ENCODE measurements at places on chromosomes 3 and 15. TPM values are rescaled to one million over a fixed set of nuclear protein-coding genes. Genes with fewer than 3 reads are reported as not detected.

- no peak for DNase-seq
- no peaks in the 10 kb centered on the region for H3K27me3 ChIP-seq
- H3K4me1 ChIP-seq, result no peaks in the 10 kb centered on the region
- no peaks in the 10 kb centered on the region for H3K36me3 ChIP-seq
Measured at GRCh38 chr3:5729852-5730251, 542.3 kb downstream of the EDEM1 start.

DNA sequence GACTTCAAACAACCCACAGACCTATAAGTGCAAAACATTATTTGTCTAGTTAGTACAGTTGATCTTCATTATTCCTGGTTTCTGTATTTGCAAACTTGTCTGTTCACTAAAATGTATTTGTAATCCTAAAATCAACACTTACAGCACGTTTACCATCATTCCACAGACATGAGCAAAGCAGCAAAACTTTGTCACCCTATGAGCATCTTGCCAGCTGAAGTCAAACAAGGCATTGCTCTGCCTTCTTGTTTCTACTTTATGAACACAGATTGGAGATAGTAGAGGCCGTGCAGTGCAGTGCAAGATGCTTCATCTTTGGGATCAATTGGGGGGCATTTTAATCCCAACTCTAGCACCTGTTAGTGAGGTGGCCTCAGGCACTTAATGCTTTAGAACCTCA lies 202.1 kb downstream of the NLGN1 start:
- H3K4me3 ChIP-seq, result no peak overlapping the region
- H3K36me3 ChIP-seq, result no peaks in the 10 kb centered on the region
- no peaks in the 10 kb centered on the region for H3K27me3 ChIP-seq
- no peaks in the 10 kb centered on the region for H3K4me1 ChIP-seq
- H3K27ac ChIP-seq, result no peak overlapping the region

GRCh38 chr3:159875116-159875515 lies 113.5 kb upstream of the IL12A start:
- peaks cover 7% of the 10 kb centered on the region for H3K27me3 ChIP-seq
- DNase-seq, result no peak
- no peaks in the 10 kb centered on the region for H3K4me1 ChIP-seq
- H3K27ac ChIP-seq, result no peak overlapping the region
- H3K4me3 ChIP-seq, result no peak overlapping the region
- no peaks in the 10 kb centered on the region for H3K36me3 ChIP-seq

GRCh38 chr15:53762916-53763315 lies 3.5 kb upstream of the WDR72 start:
- DNase-seq, result no peak
- no peaks in the 10 kb centered on the region for H3K36me3 ChIP-seq
- H3K27me3 ChIP-seq, result peaks cover 26% of the 10 kb centered on the region

DNA sequence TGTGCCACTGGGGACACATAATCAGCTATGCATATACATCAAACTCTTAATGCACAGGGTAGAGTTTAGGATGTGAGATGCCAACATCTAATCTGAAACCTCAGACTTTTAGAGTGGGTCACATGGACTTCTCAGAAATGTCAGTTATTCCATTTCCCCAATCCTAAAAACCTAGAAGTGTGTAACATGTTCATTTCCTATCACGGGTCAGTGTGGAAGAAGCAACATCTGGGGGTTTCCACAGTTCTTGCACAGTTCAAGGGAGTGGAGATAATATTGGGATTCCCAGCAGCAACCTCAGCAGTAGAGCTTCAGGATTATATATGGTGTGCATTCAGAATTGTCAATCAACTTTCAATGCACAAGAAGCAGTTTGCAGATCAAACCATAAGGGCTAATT lies 44.4 kb upstream of the SPRED1 start:
- H3K27me3 ChIP-seq, result peaks cover 14% of the 10 kb centered on the region
- no peak overlapping the region for H3K4me3 ChIP-seq
- no peak for DNase-seq

- H3K27me3 ChIP-seq, result peaks cover 14% of the 10 kb centered on the region
- no peaks in the 10 kb centered on the region for H3K4me1 ChIP-seq
- no peak overlapping the region for H3K27ac ChIP-seq
- no peak for DNase-seq
- no peaks in the 10 kb centered on the region for H3K36me3 ChIP-seq
Measured at GRCh38 chr15:48091522-48091921, 29.3 kb upstream of the SLC24A5 start.

The TNFAIP8L3 gene
- total RNA-seq, result not detected

- no peak for DNase-seq
- peaks cover 12% of the 10 kb centered on the region for H3K36me3 ChIP-seq
- H3K27ac ChIP-seq, result no peak overlapping the region
- H3K4me3 ChIP-seq, result no peak overlapping the region
Measured at GRCh38 chr3:171262431-171262830, 197.8 kb downstream of the TNIK start.

- no peaks in the 10 kb centered on the region for H3K36me3 ChIP-seq
- no peak overlapping the region for H3K4me3 ChIP-seq
- no peak overlapping the region for H3K27ac ChIP-seq
- DNase-seq, result no peak
Measured at GRCh38 chr3:46599590-46599989, 12.7 kb upstream of the FAM240A start.

The NBEAL2 gene
- 83.4 TPM for total RNA-seq

- H3K4me1 ChIP-seq, result peaks cover 24% of the 10 kb centered on the region
- peak; percentile 24 for DNase-seq
- no peaks in the 10 kb centered on the region for H3K27me3 ChIP-seq
- no peaks in the 10 kb centered on the region for H3K36me3 ChIP-seq
- no peak overlapping the region for H3K4me3 ChIP-seq
- H3K27ac ChIP-seq, result no peak overlapping the region
Measured at GRCh38 chr15:80996247-80996646, 4.5 kb upstream of the TLNRD1 start.

DNA sequence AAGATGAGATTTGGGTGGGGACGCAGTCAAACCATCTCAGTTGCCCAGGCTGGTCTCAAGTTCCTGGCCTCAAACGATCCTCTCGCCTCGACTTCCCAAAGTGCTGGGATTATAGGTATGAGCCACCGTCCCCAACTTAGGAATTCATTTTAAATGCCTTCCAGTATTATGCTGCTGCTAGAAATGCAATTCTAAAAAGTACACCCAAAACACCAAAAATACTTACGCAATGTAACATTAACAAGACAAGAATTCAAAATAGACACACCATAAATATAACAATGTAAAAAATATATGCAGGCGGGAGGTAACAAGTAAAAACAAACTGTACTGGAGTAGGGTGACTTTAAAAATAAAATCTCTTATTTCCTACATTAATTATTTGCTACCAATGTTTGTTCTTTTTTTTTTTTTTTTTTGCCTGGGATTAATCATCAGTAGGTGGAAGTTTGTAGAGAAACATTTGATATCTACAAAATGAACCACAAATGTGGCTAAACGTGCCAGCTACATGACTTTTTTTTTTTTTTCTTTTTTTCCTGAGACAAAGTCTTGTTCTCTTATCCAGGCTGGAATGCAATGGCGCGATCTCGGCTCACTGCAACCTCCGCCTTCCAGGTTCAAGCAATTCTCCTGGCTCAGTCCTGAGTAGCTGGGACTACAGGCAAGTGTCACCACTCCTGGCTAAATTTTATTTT lies 56.8 kb downstream of the SETMAR start:
- no peaks in the 10 kb centered on the region for H3K27me3 ChIP-seq
- no peak overlapping the region for H3K4me3 ChIP-seq
- H3K4me1 ChIP-seq, result peaks cover 4% of the 10 kb centered on the region
- peaks cover 7% of the 10 kb centered on the region for H3K36me3 ChIP-seq

The GATA2 gene
- 0.05 TPM for total RNA-seq

The SCAMP5 gene
- 4.5 TPM for total RNA-seq

DNA sequence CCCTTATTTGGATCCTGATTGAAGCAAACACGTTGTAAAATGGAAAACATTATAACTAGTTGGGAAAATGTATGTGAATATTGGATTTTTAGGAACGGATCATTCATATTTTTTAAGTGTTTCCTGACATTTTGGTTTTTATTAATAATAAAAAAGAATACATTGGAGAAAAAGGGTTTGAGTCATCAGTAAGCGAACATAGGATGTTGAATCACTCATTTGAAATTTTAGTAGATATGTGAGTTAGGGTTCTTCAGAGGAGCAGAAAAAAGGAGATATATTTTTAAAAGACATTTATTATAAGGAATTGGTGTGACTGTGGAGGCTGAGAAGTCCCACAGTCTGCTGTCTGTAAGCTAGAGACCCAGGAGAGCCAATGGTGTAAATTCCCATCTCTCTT lies 258.5 kb downstream of the PTPRG start:
- H3K4me1 ChIP-seq, result no peaks in the 10 kb centered on the region
- no peak for DNase-seq
- no peak overlapping the region for H3K27ac ChIP-seq
- H3K36me3 ChIP-seq, result no peaks in the 10 kb centered on the region
- H3K27me3 ChIP-seq, result peaks cover 1% of the 10 kb centered on the region

The MAGEL2 gene
- total RNA-seq, result not detected

The CHRNA3 gene
- not detected for total RNA-seq

DNA sequence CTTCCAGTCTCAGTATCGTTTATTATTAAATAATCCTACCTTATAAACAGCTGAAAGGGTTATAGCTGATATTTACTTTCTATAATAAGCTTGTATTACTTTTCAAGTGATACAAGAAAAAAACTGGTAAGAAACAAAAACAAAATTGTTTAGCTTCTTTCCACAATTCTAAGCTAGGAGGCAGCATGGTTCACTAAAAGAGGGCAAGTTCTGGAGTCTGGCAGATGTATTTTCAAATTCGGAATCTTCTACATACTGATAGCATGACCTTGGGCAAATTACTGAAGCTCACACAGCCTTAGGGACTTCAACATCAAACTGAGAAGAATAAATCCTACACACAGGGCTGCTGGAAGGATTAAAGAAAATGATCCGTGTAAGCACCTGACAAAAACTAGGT lies 15.4 kb downstream of the C15orf62 start:
- peaks cover 24% of the 10 kb centered on the region for H3K4me1 ChIP-seq
- H3K27me3 ChIP-seq, result no peaks in the 10 kb centered on the region
- H3K36me3 ChIP-seq, result peaks cover 5% of the 10 kb centered on the region
- H3K4me3 ChIP-seq, result no peak overlapping the region
- no peak for DNase-seq
- no peak overlapping the region for H3K27ac ChIP-seq

The FAM43A gene
- 5.1 TPM for total RNA-seq

The MYEF2 gene
- 27.7 TPM for total RNA-seq
